ENCODE measurements at places on chromosomes 2 and 18.

GRCh38 chr2:208268156-208268952 is 2.3 kb downstream of the PIKFYVE start:
- no peak for DNase-seq

DNA sequence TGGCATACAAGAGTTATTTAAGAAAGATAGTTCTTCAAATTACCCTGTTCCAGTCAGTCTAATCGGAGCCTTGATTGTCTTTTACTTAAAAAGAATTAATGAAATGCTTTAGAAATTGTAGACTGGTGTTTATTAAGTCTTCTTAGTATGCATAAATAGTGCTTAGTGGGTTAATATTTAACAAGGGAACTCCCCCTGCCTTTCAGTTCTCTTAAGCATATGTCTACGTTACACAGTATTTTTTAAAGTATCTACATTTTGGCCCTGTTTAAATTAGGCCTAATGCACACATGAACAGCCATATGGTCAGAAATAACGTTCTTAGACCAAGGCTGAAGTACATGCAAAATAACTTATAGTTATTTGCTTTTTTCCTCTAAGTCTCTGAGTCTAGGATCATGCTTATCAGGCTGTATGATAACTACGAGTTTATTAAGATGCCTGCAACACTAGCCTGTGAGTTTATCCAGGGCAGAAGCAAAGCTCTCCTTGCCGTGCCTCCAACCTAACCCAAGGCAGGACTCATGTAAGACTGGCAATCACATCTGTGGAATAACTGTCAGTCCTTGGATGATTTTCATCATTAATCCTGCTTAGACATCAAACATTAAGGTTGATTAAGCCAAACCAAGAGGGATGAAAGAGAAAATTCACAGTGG is 6.7 kb downstream of the BCL2 start:
- DNase-seq: no peak

DNA sequence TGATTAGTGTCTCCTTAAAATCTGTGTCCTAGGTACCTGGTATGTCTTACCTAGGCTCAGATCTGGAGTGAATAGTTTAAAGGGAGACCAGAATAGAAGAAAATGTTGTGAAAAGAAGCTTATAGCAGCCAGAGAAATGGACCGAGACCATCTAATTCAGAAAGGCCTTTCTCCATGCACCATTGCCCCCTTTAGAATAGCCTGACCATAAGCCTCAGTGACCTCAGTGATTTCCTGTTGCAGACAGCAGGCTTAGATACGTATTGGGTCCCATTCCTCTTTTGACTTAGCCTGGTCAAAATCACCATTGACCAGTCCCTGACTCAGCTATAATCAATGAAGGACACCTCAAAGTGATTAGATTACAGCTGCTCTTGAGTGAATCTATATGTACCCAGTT is 690.7 kb upstream of the KLHL29 start:
- DNase-seq: no peak

GRCh38 chr2:218043701-218044109 is 25.3 kb upstream of the RUFY4 start:
- DNase-seq: no peak

- no peak for DNase-seq
Observed at GRCh38 chr18:57110290-57110689, 36.6 kb upstream of the BOD1L2 start.

Measured in NCI-H2107 (cell line).